ENCODE measurements at places on chromosomes 2 and 18.

GRCh38 chr2:3102081-3102921, 275.3 kb downstream of the EIPR1 start:
- DNase-seq: no peak

- DNase-seq: no peak
Observed at GRCh38 chr2:73063909-73064875, 7.3 kb downstream of the SFXN5 start.

- no peak for DNase-seq
Observed at GRCh38 chr2:42775810-42776209, 11.9 kb upstream of the OXER1 start.

DNA sequence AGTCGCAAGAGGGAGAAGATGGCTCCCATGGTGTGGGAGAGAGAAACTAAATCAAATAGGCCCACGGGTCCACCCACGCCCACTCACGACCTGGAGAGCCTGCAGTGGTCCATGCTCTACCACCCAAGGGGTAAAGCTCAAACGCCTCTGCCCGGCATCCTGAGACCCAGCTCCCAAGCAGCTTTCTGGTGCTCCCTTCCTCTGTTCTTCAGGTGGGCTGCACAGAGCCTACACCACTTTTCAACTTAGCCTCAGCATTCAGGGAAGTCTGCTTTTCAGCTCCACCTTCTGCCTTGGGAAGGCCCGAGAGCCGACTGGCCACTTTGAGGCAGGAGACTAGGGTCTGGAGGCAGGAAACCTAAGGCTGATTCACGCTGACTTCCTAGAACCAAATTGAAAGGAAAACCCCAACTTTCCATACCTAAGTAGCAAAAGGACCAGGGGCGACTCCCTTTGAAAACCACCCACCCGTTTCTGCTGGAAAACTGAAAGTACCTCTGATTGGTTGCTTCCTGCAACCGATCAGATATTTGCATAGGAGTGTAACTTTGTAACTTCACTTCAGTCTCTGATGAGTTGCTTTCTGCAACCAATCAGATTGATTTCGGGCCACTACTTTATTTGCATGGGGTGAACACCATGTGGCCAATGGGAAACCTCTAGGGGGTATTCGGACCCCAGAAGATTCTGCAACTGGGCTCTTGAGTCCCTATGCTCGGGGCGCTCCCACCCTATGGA, 26.8 kb upstream of the SPATA3 start:
- DNase-seq: no peak

GRCh38 chr2:14781142-14781541, 148.6 kb downstream of the LRATD1 start:
- DNase-seq: no peak

DNA sequence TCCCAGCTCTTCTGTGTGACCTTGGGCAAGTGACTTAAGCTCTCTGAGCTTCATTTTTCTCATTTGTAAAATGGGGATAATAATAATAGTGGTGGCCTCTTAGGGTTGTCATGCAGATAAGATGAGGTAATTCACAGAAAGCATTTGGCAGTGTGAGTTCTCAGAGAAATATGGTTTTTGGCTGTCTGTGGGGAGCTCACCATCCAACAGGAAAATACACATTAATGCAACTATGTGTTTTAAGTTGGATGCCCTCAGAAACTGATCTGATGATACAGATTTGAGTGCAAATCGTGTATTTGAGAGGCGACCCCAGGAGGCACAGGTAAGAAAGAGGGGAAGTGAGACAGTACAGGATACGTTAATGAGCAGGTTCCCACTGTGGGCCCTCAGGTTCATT, 56.1 kb upstream of the SPRED2 start:
- no peak for DNase-seq

DNA sequence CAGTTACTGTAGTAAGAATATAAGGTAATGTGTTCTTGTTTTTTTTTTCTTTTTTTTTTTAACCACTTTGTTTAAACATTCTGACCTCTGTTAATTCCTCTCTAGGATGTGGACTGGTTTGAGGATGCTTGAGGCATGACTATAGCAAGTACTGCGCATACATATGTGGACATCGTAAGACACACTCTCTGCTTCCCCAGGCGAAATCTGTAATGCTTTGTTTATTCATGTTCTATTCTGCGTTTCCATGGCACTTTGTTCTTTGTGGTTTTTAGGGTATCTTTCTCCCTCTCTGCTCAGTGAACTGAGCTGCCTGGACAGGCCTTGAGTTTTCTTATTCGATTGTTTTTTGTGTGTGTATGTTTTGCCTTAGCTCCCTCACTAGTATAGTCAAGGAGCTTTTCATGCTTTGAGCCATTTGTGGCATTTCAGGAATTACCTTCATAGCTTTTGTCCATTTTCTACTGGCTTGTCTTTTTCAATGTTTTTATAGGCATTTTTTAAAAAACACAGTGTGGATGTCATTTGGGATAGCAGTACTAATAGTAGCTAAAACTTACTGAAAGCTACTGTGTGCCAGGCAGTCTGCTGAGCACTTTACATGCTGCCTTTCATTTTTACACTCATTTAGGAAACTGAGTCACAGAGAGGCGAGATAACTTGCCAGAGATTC, 1.9 kb upstream of the SH3BP4 start:
- DNase-seq: no peak

DNA sequence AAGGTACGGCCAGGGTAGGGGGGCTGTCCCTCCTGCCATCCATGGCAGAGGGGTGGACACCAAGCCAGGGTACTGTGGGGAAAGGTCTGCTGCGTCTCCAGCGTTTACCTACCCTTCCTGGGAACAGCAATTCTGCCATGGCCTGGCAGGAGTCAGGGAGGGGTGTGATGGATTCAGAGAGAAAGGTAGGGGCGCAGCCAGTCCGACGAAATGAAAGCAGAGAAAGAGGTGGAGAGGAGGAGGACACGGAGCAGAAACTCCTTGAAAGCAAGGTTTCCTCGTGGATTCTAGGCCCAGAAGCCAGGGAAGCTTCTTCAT, 182.9 kb downstream of the ZFP36L2 start:
- DNase-seq: no peak

DNA sequence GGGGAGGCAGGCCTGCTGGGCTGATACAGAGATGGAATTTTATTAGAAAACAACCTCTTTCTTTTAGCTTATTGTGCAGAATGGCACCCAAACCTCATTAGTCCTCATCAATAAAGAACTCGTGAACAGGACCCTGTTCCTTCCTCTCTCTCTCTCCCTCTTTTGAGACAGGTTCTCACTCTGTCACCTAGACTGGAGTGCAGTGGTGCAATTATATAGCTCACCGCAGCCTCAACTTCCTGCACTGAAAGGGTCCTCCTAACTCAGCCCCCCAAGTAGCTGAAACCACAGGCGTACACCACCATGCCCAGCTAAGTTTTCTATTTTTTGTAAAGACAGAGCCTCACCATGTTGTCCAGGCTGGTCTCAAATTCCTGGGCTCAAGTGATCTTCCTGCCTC, 21.7 kb upstream of the AP1S3 start:
- no peak for DNase-seq

- DNase-seq: no peak
Observed at GRCh38 chr2:8441371-8441770, 240.5 kb upstream of the ID2 start.

GRCh38 chr18:79826966-79827365, 29.2 kb downstream of the KCNG2 start:
- no peak for DNase-seq

DNA sequence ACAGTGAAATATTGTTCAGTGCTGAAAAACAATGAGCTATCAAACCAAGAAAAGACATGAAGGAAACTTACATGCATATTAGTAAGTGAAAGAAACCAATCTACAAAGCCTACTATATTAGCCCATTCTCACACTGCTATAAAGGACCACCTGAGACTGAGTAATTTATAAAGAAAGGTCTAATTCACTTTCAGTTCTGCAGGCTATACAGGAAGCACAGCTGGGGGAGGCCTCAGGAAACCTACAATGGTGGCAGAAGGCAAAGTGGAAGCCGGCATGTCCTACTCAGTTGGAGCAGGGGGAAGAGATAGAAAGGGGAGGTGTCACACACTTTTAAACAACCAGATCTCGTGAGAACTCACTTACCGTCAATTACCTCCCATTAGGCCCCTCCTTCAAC, 232.1 kb downstream of the TMX3 start:
- no peak for DNase-seq

DNA sequence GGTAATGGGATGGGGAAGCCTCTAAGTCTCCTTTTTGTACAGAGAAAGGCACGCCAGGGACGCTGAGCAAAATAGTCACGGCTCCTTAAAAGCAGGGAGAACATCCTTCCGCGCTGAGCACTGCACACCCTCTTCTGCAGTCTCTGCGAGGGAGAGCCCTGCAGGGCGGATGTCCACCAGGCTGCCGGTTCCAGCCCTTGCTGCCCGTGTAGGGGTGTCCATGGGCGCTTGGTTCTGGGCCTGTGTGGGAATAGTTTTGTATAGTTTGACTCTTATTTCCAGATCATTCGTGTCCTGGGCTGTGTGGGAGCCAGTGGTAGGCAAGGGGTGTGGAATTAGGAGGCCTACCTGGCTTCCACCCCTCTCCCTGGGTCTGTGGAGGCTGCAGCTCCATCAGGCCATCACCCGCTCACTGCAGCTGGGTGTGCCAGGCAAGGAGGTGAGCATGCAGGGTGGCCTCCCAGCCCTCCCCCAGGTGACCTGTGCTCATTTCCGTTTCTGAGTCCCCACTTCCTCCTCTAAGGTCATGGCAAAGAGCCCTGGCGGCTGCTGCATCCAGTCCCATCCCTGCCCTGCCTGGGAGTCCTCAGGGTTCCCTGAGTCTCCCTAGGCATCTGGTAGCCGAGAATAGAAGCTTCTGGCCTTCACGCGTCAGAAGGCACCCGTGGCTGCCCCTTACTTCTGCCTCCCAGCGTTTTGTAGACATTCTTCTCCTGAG, 202.6 kb downstream of the LDLRAD4 start:
- DNase-seq: no peak

DNA sequence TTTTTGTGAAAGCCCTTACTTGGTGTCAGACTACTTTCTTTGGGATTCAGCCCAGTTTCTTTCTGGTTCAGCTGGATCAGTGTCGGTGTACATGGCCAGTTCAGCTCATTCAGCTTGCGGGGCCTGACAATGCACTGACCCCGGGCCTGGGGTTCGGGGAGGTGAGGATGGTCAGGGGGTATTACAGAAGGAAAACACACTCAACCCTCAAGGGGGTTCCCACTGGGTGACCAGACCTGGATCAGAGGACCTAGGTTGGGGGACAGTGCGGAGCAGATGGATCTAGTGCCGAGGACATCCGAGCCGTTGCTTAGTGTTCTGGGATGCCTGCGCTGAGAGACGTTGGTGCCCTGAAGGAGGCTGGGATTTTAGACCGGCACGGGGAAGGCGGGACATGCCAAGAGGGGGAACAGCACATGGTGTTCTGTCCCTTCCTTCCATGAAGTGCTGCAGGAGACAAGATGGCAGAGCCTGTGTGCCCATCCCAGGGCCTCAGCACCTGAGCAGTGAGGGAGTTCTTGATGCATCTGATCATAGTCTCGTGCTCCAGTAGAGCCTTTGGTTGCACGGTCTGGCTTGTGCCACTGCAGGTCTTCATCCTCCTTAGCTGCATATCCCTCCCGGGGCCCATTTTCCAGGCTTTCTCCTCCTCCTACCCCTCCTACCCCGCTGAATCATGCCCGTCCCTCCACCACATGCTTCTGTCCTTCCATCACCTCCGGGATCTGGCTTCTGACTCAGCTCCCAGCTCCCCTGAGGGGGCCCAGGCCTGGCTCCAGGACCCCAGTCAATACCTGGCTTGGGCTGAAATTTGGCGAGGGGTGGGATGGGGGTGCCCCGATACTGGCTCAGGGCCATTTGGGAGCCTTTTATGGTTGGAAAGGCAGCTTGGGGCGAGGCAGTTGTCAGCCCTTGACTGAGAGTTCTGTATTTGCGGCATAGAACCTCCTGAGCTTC, 18.0 kb downstream of the SPEG start:
- no peak for DNase-seq

GRCh38 chr2:239939736-239940483, 85.2 kb downstream of the NDUFA10 start:
- DNase-seq: no peak

- DNase-seq: peak; percentile 34
Observed at GRCh38 chr2:36965751-36966369, 476 bp downstream of the STRN start.

DNA sequence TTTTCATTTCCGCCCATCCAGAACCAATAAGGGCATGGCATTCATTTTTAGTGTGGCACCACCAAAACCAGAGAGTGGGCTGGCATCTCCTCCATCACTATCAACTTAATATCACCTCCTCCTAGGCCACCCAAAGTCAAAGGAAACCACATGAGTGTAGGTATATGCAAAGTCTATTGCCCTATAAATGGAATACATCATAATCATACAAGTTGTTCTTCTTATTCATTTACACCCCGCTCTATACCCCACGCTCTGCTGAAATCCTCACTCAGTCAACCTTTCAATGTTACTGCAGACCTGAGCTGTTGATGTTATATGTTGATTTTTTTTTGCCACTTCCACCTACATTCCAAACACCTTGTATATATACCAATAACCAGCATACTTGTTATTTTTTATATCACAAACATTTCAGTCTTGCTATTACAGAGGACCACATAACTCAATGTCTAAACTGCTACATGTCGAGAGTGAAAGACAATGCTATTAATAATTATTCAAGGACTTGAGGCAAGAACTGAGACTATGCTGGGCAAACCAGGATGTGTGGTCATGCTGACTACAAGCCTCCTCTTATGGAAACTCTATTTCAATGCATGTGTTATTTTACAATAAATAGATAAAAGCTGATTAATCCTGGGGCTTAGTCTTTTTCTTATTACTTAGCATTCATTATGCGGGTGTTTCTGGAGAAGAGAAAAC, 466.5 kb upstream of the ID2 start:
- no peak for DNase-seq

DNA sequence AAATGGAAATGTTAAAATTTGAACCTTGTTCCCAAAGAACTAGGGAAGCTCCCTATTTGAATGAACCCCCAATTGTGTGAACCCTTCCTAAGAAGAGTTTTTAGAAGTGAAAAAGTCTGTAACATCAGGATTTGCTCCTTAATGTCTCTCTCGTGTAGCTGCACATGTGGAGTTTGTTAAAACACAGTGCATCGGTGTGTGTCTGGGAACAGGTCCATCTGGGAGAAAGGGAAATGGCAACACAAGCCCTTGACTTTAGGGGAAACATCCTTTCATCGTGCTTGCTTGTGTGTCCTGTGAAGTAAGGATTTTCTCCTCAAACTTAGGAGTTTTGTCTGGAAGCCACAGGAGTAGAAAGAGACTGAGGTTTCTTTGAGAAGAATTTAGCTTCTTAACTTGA, 203.9 kb downstream of the PRKCE start:
- DNase-seq: no peak

- no peak for DNase-seq
Observed at GRCh38 chr2:56211048-56211447, 27.3 kb downstream of the CCDC85A start.

DNA sequence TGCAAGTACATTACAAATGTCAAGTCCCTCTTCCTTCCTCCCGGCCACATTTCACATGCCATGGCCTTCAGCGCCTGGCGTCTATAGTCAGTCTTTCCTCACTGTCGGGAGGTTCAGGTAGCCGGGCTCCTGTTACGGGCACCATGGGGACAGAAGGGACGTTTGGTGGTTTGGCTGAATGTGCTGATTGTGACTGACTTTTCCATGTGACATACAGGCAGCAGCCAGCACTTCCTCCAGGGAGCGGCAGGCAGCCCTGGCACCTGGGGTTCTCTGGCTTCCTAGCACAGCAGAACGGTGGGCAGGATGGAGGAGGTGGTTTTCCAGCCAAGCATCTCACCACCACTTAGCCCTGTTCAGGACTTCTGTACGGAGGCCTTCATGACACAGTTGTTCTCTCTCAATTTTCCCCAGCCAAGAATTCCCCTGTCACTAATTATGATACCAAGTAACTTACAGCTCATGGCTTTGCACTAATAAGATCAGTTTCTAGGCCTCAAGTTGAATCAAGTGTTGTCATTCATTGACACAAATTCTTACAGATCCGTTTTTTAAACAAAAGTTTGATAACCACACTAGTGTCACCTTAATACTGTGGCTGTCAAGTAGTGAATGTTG, 83.9 kb upstream of the REV1 start:
- DNase-seq: no peak

Data from activated CD4-positive, alpha-beta T cell treated with anti-CD3 and anti-CD28 coated beads, Interleukin-2, Interleukin-4, amounts not matched to agents 100 ng/mL and 50 ng/mL, durations not matched to agents 16 hours and 8 hours (primary cell).